A375 (cell line): ENCODE measurements at places on chromosomes 6 and 20. TPM values are rescaled to one million over a fixed set of nuclear protein-coding genes. Genes with fewer than 3 reads are reported as not detected.

Gene AVP
- total RNA-seq = not detected in 2 replicates

Gene PLCB4
- 5.7 and 7.5 TPM in 2 replicates for total RNA-seq

Gene VEGFA
- 130 and 161 TPM in 2 replicates for total RNA-seq

Gene SAMD5
- total RNA-seq = 0.11 and 0.19 TPM in 2 replicates

Gene WFDC12
- not detected in 2 replicates for total RNA-seq

Gene CST5
- total RNA-seq = not detected in 2 replicates

Gene PAK5
- total RNA-seq = not detected in 2 replicates

Gene TOX2
- total RNA-seq = 7.7 and 8.4 TPM in 2 replicates

Gene TRIM31
- total RNA-seq = not detected in 2 replicates

Gene ZNF831
- total RNA-seq = not detected in 2 replicates

Gene OTOR
- total RNA-seq = not detected in 2 replicates

Gene MPC1
- total RNA-seq = 11.6 and 18.2 TPM in 2 replicates

Gene SHLD1
- total RNA-seq = 4.3 and 5.4 TPM in 2 replicates

Gene ZNF318
- total RNA-seq = 5.1 and 5.7 TPM in 2 replicates

Gene HINT3
- total RNA-seq = 8.5 and 9.5 TPM in 2 replicates

Gene HLA-DQA1
- 1.9 and 2.0 TPM in 2 replicates for total RNA-seq

Gene KIAA1755
- 4.4 and 7.7 TPM in 2 replicates for total RNA-seq

Gene ZGPAT
- 38.3 and 52.1 TPM in 2 replicates for total RNA-seq

Gene TPBG
- 14.6 and 15.9 TPM in 2 replicates for total RNA-seq

Gene SDHAF4
- total RNA-seq = 5.0 and 8.4 TPM in 2 replicates

Gene NT5E
- 68.9 and 75.3 TPM in 2 replicates for total RNA-seq

Gene SPEF1
- 1.0 and 1.2 TPM in 2 replicates for total RNA-seq

Gene KCNK17
- total RNA-seq = 0.05 TPM in 1 of 2 replicates, not detected in the other

Gene SIM1
- not detected in 2 replicates for total RNA-seq
